Stimulated activated CD4-positive, alpha-beta T cell treated with anti-CD3 and anti-CD28 coated beads, Interleukin-12 subunit alpha, Interleukin-12 subunit beta, amount 100 ng/mL, for 24 hours (primary cell): ENCODE measurements at places on chromosomes 6 and 20.
A peak's percentile ranks its signal among the peaks of the same experiment; 100 is the strongest.

DNA sequence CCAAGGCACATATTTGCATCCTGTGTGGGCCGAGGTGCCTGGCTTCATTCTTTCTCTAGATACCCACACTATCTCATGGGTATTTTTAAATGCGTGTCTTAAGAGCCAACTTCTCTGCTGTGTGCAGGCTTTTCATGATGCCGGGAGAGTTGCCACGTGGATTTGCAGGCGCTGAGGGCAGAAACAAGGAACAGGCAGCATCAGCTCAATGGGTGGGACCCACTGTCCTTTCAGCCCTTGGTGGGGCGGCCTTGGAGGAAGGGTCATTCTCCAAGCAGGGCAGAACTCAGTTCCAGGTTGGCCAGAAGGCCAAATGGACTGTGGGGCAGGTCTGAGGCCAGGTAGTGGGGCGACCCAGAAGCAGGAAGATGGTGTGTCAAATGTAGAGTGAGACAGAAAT is 84.7 kb downstream of the PHACTR3 start:
- no peak for DNase-seq

GRCh38 chr6:140661691-140662090 is 1287.2 kb upstream of the CITED2 start:
- no peak for DNase-seq

DNA sequence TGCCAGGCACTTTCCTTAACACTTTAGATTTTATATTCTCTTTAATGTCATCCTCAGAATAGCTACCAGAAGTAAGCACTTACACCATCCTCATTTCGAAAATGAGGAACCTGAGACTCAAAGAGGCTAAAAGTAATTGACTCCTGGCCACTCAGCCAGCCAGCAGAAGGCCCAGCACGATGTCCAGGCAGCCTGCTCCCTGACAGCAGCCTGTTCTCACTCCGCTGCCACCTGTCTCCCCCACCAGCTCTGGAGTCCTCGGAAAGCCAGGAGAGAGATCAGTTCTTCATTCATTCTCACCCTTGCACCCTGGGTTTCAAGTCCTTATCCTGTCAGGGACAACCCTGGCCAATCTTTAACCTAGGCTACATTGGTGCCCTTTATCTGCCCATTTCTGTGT is 174.0 kb downstream of the SASH1 start:
- DNase-seq, result no peak

DNA sequence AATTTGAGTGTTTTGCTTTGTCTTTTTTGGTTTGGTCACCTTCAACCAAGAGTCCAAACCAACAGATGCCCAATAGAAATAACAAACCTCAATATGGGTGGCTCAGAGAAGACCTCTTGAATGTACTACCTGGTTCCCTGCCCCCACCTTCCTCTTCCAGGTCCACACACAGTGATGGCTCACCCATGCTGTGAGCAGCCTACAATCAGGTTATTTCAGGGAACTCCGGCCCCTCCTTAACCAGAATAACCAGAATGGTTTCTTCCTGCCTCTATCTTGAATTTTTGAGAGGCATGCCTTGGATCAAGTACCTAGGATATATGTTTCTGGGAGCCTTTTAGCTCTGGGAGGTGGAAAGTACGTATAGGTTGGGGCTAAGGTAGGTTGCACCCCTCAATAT is 327.1 kb upstream of the PRDM1 start:
- no peak for DNase-seq

DNA sequence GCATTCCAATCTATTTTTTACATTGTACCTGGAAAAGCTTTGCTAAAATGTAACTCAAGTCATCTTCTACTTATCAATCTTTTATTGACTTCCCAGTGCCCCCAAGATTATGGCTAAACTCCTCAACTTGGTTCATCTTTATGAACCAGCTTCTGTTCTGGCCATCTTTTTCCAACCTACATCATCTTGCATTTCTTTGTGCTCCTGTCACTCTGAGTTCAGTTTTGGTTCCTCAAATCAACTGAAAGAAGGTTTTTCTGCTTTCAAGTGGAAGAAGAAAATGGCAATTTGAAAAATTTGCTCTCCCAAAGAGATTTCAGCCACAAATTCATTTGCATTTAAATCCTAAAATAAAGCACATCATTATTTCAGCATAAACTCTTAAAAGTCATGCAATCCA is 41.8 kb downstream of the GPX5 start:
- no peak for DNase-seq

DNA sequence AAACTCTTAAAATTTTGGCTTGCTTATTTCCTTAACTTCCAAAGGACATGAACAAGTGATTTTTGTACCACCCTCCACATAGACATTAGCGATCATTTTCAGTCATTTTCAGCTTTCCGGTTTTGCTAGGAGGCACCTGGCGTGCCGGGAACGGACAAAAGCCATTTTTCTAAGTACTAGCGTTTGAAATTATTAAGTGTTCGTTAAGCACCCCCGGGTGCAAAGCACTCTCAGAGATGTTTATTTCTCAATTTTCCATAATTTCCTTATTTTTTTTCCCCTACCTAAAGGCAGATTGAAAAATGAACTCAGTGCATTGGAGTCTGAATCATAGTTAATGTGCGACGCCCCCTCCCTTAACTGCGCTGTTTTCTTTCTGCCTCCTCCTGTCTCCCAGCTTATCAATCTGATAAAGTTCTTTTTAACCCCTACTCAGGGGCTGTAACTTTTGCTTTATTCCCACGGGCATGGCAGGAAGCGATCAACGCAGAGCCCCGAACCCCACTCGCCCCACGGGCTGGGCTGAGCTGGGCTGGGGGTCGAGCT is 58.2 kb downstream of the ZNF831 start:
- DNase-seq, result no peak

- DNase-seq, result no peak
These were observed 3.4 kb downstream of the EYA4 start for GRCh38 chr6:133244519-133244918.

- DNase-seq, result no peak
These were observed 52.8 kb upstream of the BMP6 start for GRCh38 chr6:7673063-7673536.

- no peak for DNase-seq
These were observed 243.7 kb downstream of the UTRN start for GRCh38 chr6:144528743-144529425.

GRCh38 chr20:2699775-2700413 is 7.3 kb downstream of the EBF4 start:
- no peak for DNase-seq

- DNase-seq, result no peak
These were observed 41.1 kb downstream of the RRBP1 start for GRCh38 chr20:17640875-17641378.

- DNase-seq, result no peak
These were observed 113.9 kb downstream of the FYN start for GRCh38 chr6:111759331-111759835.

DNA sequence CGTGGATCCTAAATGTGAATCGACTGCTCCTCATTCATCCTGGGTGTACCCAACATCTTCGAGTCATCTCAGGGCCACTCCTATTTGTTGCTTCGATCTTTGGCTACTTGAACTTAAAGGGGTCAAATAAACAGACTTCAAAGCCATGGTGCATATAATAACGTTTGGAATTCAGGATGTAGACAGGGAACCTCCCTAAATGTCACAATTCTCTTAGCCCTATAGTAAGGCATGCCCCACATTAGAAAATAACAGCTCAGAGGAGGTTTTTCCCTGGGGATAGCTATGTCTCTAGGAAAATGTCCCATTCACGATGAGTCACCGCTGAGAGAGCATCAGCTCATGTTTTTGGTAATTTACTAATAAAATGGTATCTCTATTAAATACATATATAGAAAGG is 54.8 kb upstream of the BMP6 start:
- DNase-seq, result no peak

DNA sequence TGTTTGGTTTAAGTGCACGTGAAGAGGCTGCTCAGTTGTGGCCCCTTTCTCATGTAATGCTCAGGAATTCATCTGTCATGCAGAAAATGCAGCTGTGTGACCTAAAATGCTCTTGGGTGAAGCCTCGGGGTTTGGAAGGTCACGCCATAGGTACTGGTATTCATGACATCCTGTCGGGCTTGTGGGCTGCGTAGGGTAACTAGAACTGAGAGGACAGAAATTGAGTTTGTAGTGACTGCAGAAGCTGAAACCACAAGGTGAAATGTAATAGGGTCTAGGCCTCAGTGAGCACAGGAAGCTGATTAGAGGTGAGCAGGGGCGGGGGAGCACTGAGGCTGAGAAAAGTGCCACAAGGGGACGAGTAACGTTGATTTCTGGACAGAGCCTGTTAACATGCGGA is 128.8 kb downstream of the SOBP start:
- DNase-seq, result peak; percentile 13

- DNase-seq, result no peak
These were observed 224.2 kb downstream of the ARHGAP18 start for GRCh38 chr6:129485746-129486145.

GRCh38 chr6:16067568-16067967 is 61.3 kb upstream of the MYLIP start:
- no peak for DNase-seq

- DNase-seq, result no peak
These were observed 69.3 kb upstream of the SUPT3H start for GRCh38 chr6:45447005-45447404.

DNA sequence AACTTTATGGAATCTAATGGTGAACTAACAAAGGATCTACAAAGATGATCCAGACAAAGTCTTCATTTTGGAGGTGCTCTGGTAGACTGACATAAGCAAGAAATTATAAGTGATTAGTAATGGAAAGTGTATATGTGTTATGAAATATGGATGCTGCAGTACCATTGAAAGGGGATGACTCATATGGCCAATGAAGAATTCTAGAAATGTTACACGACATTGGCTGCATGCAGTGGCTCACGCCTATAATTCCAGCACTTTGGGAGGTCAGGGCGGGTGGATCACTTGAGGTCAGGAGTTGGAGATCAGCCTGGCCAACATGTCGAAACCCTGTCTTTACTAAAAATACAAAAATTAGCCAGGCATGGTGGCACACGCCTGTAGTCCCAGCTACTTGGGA is 23.5 kb downstream of the CFAP206 start:
- DNase-seq, result no peak

GRCh38 chr6:74249658-74250057 is 553.7 kb downstream of the CD109 start:
- no peak for DNase-seq

- no peak for DNase-seq
These were observed 471.0 kb downstream of the COL12A1 start for GRCh38 chr6:74734901-74735300.

- no peak for DNase-seq
These were observed 145.0 kb downstream of the PHACTR3 start for GRCh38 chr20:59749301-59749700.

- DNase-seq, result no peak
These were observed 104.9 kb upstream of the TSHZ2 start for GRCh38 chr20:52867305-52867704.
